Activated CD4-positive, CD25-positive, alpha-beta regulatory T cell treated with anti-CD3 and anti-CD28 coated beads, Interleukin-2, amount 50 U/mL, for 72 hours (primary cell): ENCODE measurements at places on chromosomes 16 and 17.

DNA sequence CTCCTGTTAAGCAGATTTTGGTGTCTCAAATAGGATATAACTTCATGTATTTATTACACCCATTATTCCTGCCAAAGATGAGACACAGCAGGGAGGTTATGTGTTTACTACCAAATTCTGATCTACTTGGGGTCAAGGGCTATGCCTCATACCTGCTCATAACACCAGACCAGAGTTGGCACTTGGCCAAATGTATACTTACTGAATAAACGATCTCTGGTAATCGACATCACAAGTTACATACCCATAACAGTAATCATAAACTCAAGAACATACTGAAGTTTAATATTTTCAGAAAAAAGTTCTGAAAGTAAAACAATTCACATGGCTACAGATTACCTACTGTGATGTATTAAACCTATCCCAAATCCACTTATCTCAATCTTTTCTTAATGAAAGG, 2.9 kb downstream of the TMEM170A start:
- no peak for DNase-seq

GRCh38 chr17:1120596-1121441, 59.0 kb downstream of the ABR start:
- DNase-seq: no peak

- no peak for DNase-seq
Measured at GRCh38 chr17:68210570-68211315, 37.1 kb upstream of the AMZ2 start.

DNA sequence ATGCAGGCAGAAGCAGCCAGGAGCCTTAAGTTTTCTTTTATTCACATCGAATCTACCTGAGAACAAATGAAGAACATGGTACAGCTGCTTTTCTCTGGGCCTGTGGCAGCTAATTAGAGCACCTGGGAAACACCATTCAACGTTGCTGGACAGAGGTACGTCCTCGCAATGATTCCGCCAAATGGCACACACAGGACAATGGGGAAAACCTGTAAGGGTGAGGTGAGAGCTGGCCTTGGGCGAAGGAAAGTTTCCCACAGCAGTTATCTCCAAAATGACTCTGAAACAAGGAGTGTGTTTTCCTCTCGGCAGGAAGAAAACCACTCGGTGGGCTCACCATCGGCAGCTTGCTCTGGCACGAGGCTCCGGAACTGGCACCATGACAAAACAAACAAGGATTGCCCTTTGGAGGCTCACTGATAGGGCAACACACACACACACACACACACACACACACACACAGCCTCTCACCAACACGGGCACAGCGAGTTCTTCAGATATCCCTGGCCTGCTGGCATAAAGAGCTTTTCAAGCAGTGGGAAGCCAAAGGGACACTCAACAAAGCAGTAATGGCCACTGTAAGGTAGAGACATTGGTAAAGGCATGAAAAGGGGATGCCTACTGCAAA, 73.7 kb downstream of the ZFHX3 start:
- DNase-seq: no peak

GRCh38 chr16:79628501-79628975, 28.0 kb upstream of the MAF start:
- peak; percentile 56 for DNase-seq

DNA sequence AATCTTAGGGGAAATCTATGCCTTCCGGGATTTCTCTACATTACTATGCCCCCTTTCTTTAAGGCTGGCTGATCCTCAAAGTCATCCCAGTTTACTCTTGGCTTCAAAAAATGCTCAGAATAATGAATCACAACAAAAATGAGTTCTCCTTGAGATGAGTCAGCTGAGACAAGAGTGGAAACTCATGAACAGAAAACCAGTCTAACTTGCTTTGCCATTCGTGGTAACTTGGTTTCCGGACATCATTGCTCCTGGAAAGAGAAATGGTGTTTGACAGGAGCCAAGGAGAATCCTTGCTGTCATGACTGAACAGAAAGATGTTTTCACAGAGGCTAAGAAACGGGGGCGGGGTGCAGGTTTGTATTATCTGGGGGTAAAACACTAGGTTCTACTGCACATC, 435.6 kb upstream of the DYNLRB2 start:
- DNase-seq: no peak

GRCh38 chr16:48790151-48790550, 180.2 kb upstream of the N4BP1 start:
- no peak for DNase-seq

- DNase-seq: no peak
Measured at GRCh38 chr17:14428648-14429029, 127.8 kb downstream of the HS3ST3B1 start.

DNA sequence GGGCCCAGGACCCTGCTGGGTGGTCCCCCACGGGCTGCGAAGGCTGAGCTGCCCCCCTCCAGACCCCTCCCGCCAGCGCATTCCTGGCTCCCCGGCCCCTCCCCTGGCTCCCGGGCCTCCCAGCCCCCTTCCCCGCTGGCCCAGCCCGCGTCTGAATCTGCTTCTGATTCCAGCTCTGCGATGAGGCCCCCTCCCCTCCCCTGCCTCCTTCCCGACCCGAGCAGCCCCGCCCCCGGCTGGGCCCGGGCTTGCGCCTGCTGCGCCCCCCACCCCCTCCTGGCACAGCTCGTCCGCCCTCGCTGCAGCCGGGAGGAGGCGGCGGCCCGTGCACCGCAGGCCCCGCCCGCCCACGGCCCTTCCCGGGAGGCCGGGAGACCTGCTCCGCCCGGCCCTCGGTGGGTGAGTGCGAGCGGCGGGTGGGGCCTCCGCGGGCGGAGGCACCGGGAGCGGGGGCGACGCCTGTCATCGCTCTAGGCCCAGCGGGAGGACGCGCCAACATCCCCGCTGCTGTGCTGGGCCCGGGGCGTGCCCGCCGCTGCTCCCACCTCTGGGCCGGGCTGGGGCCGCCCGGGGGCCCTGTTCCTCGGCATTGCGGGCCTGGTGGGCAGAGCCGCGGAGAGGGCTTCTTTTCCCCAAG, at the start of gene NTN3:
Gene NTN3 (plus strand): TSS at position 282 of the 637 bp plus-strand sequence. CDS start 405 bp downstream, outside the sequence.
- DNase-seq: no peak

DNA sequence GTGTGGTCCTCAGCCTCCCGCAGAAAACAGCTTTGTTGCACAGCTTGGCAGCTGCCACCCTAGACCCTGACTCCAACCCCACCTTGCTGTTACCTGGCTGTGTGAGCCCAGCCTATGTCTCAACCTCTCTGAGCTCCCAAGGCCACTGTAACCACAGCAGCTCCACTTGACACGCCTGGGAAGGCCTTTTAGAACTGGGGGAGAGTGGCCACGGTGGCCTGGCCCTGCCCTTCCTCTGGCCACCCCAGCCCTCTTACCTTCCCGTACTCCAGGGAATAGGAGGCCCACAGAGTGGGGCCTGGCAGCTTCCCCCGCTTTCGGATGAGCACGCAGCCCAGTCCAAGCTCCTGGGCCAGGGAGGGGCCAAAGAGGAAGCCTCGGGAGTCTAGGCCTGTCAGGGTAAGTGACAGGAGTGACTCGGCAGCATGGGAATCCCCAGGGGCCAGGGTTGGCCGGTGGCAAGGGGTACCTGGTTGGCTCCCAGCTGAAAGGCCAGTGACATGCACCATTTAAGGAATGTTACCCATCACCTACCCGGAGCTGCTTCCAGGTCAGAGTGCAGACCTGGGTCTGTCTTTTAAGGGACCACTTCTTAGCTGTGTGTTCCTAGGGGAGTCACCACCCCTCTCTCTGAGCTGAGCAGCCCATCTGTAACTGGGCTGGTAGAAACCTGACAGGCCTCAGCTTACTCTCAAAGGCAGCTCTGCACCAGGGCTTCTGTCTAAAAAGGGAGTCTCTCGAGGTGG, 1.4 kb downstream of the APRT start:
- no peak for DNase-seq

- no peak for DNase-seq
Measured at GRCh38 chr17:57490111-57490845, 234.0 kb downstream of the MSI2 start.

DNA sequence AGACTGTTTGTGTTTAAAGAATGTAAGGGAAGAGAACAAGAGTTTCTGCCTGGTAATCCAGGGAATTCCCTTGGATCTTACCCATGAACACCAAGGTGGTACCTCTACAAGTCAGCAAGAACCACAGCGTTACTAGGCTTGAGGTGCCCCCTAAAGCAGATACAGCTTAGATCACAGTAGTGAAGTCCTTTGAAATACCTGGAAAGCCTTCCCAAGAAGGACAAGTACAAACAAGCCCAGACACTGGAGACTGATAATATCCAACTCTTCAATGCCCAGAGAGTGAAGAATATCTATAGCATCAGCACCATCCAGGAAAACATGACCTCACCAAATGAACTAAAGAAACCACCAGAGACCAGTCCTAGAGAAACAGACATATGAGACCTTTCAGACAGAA, 3.8 kb upstream of the APPBP2 start:
- DNase-seq: no peak

DNA sequence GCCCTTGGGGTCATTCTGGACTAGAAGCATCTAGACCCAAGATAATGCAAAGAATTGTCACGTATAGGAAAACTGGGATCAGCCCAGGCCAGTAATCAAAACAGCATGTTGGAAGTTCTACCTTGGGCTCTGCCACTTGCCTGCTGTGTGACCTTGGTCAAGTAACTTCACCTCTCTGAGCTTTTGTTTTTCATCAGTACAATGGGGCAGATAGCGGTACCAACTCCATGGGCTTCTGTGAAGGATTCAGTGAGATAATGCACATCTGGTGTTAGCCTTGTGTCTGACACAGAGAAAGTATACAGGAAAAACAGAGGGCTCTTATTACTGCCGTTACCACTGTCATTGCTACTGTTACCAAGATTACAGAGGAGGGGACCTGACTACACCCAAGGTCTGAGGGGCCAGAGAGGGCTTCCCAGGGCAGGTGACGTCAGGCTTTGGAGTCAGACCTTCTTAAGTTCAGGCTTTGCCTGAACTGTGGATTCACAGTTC, 24.6 kb downstream of the CMIP start:
- DNase-seq: no peak

GRCh38 chr16:54538276-54538675, 251.7 kb upstream of the IRX3 start:
- DNase-seq: no peak

DNA sequence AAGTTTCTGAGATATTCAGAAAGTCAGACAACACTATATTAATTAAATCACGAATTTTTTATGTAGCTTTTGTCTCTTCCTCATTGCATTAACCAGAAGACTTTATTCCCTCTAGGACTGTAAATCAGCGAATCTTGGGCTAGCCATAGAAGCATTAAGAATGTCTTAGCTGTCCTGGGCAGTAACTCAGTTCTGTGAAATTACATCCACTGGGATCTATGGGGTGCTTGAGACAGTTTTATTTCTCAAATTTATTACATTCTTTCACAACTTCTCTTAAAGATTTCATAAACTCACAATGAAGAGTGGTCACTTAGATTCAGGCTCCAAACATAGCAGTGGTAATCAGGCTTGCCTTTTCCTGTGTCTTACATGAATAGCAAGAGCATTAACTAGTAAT, 1153.4 kb downstream of the CDH8 start:
- no peak for DNase-seq

DNA sequence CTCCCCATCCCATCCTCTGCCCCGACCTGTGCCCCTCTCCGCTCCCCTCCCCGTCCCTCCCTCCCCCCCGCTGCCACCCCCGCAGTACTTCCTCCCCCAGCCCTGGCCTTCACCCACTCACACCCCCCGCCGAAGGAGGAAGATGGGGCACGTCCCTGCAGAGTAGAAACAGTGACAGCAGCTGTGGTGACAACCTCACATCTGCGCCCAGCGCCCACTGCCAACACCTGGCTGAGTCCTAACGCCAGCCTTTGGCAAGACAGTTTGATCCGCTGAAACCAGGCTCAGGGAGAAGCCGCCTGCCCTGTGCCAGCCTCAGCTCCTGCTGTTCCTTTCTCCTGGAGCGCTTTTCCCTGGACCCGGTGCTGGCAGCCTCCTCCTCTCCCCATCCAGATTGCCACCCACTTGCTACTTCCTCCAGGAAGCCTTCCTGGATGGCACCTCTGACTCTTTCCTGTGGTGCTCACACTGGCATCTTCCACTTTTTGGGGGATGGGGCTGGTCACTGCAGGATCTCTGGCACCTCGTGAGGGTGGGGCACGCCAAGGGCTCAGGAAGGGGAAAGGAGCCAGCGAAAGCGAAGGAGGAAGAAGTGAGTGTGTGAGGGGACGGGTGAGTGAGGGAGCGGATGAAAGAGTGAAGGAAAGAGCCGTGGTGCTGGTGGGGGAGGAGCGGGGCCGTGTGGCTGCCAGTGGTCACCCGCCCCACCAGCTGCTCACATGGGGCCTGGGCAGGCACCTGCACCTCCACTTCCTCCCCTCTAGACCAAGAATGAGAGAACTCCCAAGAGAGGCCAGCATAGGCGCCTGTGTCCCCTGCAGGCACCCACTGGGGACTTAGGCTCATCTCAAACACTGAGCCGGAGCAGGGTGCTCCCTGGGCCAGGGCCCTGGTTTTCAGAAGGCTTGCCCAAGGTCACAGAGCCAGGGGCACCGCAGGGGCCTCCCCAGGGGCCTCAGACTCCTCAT, 27.0 kb downstream of the ZFPM1 start:
- DNase-seq: no peak

- no peak for DNase-seq
Measured at GRCh38 chr16:75761108-75761507, 34.8 kb upstream of the CPHXL start.

GRCh38 chr16:86714166-86714565, 135.8 kb downstream of the FOXL1 start:
- DNase-seq: no peak

- no peak for DNase-seq
Measured at GRCh38 chr17:41530062-41531048, 2.2 kb upstream of the KRT19 start.

DNA sequence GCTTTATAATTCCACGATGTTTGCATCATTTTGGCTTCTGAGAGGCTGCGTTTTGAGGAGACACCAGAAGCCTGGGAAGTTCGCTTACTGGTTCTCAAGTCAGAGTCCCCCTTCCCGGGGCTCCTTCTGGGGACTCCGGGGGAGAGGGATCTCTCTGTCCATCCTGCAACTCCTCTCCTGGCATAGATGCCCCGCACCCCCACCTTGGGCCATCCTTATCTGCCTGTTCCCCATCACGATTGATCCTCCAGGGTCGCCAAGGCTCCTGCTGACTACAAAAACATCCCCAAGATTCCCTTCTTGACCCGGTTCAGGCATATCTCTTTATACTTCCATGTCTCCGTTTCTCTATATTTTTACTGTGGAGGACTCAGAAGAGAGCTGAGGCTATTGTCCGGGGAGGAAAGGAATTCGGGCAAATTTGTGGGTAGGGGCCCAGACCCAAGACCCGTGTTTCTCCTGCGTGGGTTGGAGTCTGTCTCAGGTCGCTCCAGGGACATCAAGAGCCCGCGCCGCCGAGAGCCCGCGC, 18.4 kb upstream of the HOXB13 start:
- no peak for DNase-seq

GRCh38 chr17:10316801-10317542, 55.8 kb downstream of the MYH13 start:
- peak; percentile 41 for DNase-seq
